H4 (cell line): ENCODE measurements at places on chromosomes 7 and 10.

- peak; percentile 67 for DNase-seq
These were observed 70.8 kb upstream of the UCN3 start for GRCh38 chr10:5293691-5294550.

- DNase-seq: peak; percentile 51
These were observed 77.0 kb upstream of the PODXL start for GRCh38 chr7:131633342-131633843.

DNA sequence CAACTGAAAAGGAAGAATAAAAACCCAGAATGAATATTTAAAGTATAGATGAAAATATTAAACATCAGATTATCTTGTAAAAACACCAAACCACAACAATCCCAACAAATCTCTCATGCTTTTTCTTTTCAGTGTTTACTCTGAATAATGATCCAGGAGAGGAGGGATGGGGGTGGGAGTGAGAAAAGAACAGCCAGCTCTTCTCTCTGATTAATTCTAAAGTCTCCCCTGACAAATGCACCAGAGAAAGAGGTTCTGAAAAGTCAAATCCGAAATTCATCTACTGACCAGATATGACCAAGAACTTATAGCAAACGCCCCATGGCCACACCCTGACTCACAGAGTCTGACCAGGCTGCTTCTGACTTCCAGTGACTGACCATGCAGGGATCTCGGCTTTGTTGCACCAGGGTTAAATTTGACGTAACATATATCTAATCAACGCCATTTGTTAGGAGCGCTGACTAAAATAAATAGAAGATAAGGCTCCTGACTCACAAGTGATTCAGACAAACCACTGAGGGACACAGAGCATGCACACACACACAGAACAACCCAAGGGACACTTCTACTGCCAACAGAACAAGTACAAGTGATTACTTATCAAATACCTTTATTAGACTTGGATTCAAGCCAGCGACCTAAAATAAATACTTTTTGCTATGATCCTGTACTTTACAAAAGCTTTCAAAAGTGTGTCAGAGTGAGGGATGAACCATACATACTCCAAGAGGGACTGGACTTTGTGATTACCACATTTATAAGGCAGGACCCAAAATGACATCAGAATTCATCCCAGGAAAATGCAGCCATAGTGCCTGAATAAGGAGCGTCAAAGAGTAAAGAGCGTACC, 9.3 kb upstream of the SPOCK2 start:
- peak; percentile 92 for DNase-seq

- no peak for DNase-seq
These were observed 109.3 kb downstream of the LARP4B start for GRCh38 chr10:822197-822596.

DNA sequence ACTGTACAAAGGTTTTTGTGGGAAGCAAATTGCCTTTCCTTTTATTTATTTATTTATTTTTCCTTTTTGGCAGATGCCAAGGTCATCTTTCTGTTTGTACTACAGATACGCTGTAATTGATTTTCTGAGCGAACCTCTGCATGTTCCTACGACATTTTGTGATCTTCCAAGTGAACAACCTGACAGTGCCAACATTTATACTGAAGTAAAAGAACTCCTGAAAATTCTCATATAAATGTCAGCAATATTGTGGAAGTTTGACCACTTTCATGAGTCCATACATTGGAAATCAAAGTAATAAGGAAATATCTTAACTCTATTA, 86.8 kb upstream of the EEPD1 start:
- DNase-seq: no peak

GRCh38 chr10:74502963-74503608, 323.3 kb upstream of the KAT6B start:
- peak; percentile 66 for DNase-seq

GRCh38 chr10:77230194-77230593, 407.4 kb downstream of the KCNMA1 start:
- no peak for DNase-seq

GRCh38 chr7:122306320-122307227, 2.0 kb upstream of the FEZF1 start:
- no peak for DNase-seq

GRCh38 chr7:99624484-99624883, 7.7 kb downstream of the ZSCAN25 start:
- no peak for DNase-seq

DNA sequence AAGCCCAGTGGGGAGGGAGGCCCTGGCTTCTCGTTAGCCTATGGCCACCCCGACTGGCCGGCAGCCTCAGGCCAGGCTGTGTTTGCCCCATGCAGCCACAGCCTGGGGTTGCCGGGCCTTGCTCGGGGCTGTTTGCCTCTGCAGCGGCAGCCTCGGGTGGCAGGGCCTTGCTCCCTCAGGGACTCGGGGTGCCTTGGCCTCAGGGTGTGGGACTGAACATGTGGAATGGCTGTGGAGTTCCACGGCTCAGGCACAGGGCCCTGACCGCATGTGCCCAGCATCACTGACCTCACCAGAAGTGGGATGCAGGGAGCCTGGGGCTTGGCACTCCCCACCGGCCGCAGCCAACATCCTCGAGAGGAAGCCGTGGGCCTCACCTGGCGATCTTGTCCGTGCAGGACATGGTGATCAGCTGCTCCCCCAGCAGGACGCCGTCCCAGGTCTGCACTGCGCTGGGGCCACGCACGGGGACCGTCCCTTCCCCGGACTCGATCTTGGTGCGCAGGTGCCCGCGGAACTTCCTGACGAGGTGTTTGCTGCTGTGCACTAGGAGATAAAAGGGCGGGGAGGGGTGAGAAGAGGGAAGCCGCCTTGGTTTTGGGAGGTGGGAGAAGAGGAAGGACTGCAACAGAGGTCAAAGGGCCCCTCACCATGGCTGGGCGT, 160.5 kb downstream of the WDR37 start:
- no peak for DNase-seq

DNA sequence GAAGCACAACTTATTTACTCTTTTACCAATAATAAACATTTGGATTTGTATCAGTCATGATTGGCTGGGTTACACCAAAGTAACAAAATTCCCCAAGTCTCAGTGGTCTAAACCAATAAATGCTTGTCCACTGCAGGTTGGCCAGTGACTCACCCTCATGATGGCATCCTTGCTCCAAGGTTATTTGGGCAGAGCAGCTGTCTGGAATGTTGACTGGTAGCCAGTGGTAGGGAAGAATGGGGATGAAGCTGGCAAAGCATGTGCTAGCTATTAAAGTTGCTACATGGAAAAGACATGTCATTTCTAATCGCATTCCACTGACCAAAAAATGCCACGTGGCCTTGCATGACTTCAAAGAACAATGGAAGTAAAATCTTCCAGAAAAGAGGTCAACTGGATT, 1168.7 kb upstream of the CELF2 start:
- no peak for DNase-seq

- DNase-seq: no peak
These were observed 43.9 kb downstream of the DOCK1 start for GRCh38 chr10:126949161-126949503.

GRCh38 chr7:149686011-149686410, 87.4 kb downstream of the ZNF467 start:
- DNase-seq: no peak

DNA sequence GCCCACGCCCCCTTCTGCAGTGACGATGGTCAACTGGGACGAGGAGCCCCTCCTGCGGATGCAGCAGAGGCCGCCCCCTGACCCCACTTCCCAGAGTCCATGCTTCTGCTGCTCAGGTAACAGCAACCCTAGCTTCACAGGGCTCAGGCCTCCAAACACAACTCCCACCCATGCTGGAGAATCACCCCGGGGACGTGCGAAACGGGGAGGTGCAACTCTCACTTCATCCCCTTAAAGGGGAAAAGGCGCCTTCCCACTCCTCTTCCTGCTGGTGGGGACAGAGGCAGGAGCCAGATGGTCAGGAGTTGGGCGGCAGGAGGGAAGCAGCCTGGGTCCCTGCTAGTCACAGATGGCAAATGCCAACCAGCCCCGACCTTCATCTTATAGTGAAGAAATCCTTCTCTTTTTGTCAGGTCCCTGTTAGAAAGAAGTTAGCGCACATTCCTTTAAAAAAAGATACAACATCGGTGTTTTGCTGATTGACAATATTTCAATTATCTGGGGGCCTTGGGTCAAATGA, 155.4 kb downstream of the DIP2C start:
- no peak for DNase-seq

- DNase-seq: no peak
These were observed 42.8 kb upstream of the SEPHS1 start for GRCh38 chr10:13390604-13391522.

DNA sequence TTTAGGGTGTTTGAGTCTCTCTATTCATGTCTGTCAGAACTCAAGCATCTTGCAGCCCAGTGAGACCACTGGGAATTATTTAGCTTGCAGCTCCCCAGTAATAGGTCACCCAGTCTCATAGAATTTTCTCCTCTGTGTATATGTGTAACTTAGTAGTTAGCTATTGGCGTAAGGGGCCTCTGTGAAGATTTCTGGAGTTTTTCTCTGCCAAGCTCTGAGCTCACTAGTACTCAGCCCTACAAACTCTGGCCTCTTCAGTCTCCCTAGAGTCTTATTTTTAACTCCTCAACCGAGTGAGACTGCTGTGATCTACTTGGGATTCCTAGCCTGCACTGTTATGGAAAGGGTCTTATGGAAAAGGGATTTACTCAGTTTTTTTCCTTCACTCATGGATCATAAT, 90.2 kb downstream of the PPP1R9A start:
- DNase-seq: no peak

DNA sequence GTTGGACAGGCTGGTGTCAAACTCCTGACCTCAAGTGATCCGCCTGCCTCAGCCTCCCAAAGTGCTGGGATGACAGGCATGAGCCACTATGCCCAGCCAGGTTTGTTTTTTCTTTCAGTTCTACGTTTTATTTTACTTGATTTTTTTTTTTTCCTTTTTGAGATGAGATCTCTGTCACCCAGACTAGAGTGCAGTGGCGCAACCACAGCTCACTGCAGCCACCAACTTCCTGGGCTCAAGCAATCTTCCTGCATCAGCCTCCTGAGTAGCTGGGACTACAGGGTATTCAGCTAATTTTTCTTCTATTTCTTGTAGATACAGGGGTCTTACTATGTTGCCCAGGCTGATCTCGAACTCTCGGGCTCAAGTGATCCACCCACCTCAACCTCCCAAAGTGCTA, 24.3 kb downstream of the GDI2 start:
- no peak for DNase-seq

- DNase-seq: no peak
These were observed 27.1 kb downstream of the COPG2 start for GRCh38 chr7:130641497-130641896.

DNA sequence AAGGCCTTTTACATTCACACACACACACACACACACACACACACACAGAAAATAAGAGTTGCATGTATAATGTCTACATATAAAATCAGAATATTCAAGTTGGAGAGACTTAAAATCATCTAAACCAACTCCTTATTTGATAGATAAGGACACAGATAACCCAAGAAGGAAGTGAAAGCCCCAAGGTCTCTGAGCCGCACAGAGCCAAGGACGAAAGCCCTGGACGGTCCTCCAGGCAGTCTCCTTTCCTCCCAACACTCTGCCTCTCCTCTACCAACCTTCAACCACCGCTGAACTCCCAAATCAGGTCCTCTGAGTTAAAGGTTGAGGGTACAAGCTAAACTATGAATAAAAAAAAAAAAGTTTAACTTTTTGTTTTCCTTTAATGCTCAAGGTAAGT, 28.2 kb downstream of the UBE2H start:
- DNase-seq: no peak

DNA sequence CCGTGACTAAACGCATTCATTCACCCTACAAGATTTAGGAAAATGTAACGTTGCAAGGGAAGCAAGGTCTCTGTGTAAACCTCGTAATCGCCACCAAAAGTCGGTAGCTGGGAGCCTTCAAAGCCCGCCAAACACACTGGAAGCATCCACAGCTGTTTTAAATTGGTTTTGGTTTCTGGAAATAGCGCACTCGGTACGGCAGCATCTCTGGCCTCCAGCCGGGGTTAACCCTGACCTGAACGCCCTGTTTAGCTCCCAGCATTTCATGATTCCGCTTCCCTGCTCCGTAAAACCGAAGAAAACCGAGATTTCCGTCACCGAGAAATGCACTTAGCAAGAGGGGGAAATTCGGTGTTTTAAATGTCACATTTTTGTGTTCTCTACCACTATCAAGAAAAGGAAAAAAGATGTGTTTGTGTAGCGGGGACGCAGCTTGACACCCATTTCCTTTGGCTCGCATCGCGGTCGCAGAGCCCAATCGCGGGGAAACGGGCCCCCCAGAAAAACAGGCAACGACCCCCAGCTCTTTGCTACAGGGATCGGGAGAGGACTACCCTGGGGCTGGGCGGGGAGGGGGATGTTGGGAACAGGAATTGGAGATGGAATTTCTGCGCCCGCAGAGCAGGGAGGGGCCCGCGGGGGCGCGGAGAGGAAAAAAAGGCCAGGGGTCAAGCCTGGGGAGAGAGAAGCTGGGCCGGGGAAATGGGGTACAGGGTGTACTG, 646 bp downstream of the SGCE start:
- peak; percentile 29 for DNase-seq

DNA sequence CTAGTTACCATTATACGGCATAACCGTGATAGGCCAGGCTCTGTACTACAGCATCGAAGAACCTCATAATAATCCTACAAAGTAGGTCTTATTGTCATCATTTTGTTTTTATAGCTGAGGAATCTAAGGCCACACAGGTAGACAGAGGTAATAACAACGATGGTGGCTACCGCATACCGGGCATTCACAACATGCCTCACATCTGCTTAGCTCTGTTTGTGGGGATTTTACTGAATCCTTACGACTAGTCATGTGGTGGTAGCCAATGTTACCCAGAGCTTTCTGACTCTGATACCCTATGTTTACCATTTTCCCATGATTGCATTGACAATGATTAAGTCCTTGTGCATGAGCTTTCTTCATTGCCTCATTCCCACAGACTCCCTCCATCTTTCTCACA, 269.4 kb downstream of the TCF7L2 start:
- no peak for DNase-seq

DNA sequence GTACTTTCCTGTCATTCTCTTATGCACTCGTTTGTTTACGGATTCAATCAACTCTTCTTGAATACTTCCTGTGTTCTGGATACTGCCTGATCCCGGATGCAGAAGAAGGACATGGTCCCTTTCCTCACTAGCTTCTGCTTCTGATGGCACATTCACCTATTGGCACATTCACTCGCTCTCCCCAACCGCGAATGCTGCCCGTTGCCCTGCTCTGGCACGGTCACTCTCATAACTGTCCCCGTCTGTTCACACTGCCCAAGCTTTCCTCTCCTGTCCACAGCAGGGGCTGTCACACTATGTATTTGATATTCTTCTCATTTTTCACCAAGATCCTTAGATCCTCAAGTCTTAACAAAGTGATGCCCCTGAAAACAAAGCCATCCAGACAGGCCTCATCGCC, 327.4 kb downstream of the PAXIP1 start:
- no peak for DNase-seq

- DNase-seq: no peak
These were observed 137.8 kb upstream of the CAV2 start for GRCh38 chr7:116361767-116362166.

GRCh38 chr7:66257481-66257880, 52.3 kb downstream of the TPST1 start:
- peak; percentile 59 for DNase-seq

DNA sequence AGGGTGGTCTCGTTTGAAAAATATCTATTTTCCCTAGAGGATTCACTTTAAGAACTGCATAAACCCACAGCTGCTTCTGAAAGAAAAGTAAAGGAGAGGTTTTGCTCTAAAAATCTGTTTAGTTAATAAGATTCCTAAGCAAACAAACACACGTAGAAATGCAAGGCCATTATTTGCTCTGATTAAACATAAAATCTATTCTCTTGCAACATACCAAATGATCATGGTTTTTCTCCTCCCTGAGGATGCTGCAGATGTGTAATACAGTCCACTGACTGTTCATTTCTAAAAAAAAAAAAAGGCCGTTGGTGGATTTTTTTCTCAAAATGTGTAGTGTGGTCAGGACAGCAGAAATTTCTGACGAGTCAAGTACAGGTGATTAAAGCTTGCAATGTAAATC, 98.6 kb downstream of the BUB3 start:
- DNase-seq: no peak
